ENCODE measurements at places on chromosomes 2 and 18. TPM values are rescaled to one million over a fixed set of nuclear protein-coding genes. Genes with fewer than 3 reads are reported as not detected.

WDR75 gene
- total RNA-seq, result 36.6 TPM

CRYGC gene
- total RNA-seq, result not detected

NMS gene
- total RNA-seq, result not detected

CAD gene
- 51.4 TPM for total RNA-seq

NAT8 gene
- not detected for total RNA-seq

TCF23 gene
- total RNA-seq, result not detected

CYP26B1 gene
- 3.7 TPM for total RNA-seq

HOXD9 gene
- total RNA-seq, result not detected

CAPN13 gene
- total RNA-seq, result 0.21 TPM

ESPNL gene
- total RNA-seq, result not detected

RNF152 gene
- total RNA-seq, result 11.1 TPM

CASP8 gene
- 7.5 TPM for total RNA-seq

ABCG8 gene
- total RNA-seq, result not detected

UGT1A1 gene
- 0.28 TPM for total RNA-seq

IL36RN gene
- 11.6 TPM for total RNA-seq
